ENCODE measurements at places on chromosomes 11 and 22. TPM values are rescaled to one million over a fixed set of nuclear protein-coding genes. Genes with fewer than 3 reads are reported as not detected.

GRCh38 chr11:35171226-35171625, 32.3 kb downstream of the CD44 start:
- no peaks in the 10 kb centered on the region for H3K36me3 ChIP-seq
- no peak for DNase-seq
- no peaks in the 10 kb centered on the region for H3K27me3 ChIP-seq
- no peak overlapping the region for H3K27ac ChIP-seq
- peaks cover 57% of the 10 kb centered on the region for H3K4me1 ChIP-seq

- no peaks in the 10 kb centered on the region for H3K36me3 ChIP-seq
- H3K27me3 ChIP-seq: no peaks in the 10 kb centered on the region
- H3K4me3 ChIP-seq: no peak overlapping the region
- no peak overlapping the region for H3K27ac ChIP-seq
- H3K4me1 ChIP-seq: no peaks in the 10 kb centered on the region
Observed at GRCh38 chr22:19809741-19810140, 44.9 kb downstream of the GNB1L start.

The ANKK1 gene
- not detected for total RNA-seq

The KCTD14 gene
- total RNA-seq: 3.6 TPM

- H3K36me3 ChIP-seq: peaks cover 64% of the 10 kb centered on the region
- peak overlapping the region; percentile 59 for H3K27ac ChIP-seq
- H3K4me1 ChIP-seq: peaks cover 17% of the 10 kb centered on the region
- no peak for DNase-seq
- H3K4me3 ChIP-seq: no peak overlapping the region
- H3K27me3 ChIP-seq: no peaks in the 10 kb centered on the region
Observed at GRCh38 chr22:46273432-46274148, 5.8 kb downstream of the TTC38 start.

The SLC43A1 gene
- 5.0 TPM for total RNA-seq

All from right atrium auricular region (tissue), 2 donors.